ENCODE measurements at places on chromosomes 12 and 14.

DNA sequence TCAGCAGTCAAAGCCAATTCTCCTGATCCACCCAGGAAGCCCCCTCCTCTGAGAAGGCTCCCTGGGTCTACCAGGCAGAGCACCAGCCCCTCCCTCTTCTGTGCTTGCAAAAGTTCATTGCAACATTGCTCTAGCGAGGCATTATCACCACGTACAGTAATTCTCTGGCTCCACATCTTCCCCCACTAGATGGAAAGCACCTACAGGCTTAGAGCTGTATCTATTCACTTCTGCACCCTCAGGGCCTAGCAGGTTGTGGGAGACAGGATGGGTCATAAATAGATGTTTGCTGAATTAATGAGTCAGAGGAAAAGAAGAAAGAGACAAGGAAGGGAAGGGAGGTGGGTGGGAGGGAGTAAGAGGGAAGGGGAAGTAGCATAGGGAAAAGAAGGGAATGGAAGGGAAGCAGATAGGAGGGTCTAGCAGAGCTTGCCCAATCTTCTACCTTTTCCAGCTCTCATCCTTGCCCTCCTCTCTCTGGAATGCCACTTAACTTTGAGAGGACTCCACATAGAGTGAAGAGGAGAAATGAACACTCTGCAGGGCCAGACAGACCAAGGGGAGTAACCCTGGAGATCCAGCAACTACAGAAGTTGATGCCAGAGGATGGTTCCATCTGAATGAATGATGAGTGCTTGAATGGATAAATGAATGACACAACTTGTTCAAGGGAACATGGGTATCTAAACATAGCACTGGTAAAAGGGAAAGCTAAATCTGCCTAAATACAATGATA lies 42.0 kb upstream of the NT5DC3 start:
- DNase-seq = no peak

DNA sequence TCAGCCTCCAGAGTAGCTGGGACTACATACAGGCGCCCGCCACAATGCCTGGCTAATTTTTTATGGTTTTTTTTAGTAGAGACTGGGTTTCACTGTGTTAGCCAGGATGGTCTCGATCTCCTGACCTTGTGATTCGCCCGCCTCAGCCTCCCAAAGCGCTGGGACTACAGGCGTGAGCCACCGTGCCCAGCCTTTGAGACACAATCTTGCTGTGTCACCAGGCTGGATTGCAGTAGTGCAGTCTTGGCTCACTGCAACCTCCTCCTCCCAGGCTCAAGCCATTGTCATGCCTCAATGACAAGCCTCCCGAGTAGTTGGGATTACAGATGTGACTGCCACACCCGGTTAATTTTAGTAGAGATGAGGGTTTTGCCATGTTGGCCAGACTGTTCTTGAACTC lies 21.3 kb upstream of the STRN3 start:
- DNase-seq = no peak

DNA sequence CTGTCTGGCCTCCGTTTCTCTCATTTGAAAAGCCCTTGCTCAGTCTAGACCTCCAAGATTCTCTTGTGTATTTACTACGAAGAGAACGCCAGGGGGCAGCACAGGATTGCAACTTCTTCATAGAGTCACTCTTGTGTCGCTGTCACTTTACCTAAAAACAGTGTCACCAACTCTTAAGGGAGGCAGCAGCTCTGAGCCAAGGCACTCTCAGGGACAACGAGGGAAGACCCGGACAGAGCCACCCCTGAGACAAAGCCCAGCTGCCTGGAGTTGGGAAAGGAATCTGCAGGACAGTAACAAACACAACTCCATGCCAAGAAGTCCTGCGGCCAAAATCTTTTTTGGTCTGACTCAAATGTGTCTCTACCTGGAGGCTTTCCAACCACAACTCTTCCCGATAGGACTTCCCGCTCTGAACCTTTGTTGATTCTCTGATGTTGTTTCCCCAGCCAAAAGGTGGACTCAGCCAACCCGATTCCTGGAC lies 9.6 kb upstream of the RPAP3 start:
- peak; percentile 83 for DNase-seq

DNA sequence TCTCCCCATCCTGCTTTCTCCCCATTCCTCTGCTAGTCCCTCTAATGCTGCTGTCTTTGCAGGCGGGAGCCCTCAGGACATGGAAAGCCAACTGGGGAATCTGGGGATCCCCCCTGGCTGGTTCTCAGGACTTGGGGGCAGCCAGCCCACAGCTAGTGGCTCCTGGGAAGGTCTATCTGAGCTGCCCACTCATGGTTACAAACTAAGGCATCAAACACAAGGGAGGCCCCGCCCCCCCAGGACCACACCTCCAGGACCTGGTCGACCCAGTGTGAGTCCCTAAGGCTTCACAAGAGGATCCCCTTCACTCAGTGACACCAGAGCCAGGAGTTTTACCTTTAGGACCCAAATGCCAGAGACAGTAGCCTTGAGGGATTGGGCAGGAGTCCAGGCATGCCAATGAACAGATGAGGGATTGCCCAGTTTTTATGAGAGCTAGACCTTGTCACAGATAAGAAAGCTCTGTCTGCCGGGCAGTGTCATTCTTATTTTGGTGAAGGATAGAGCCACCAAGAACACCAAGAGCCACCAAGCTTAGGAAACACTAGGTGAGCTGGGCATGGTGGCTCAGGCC lies 8.0 kb upstream of the CPNE6 start:
- no peak for DNase-seq

DNA sequence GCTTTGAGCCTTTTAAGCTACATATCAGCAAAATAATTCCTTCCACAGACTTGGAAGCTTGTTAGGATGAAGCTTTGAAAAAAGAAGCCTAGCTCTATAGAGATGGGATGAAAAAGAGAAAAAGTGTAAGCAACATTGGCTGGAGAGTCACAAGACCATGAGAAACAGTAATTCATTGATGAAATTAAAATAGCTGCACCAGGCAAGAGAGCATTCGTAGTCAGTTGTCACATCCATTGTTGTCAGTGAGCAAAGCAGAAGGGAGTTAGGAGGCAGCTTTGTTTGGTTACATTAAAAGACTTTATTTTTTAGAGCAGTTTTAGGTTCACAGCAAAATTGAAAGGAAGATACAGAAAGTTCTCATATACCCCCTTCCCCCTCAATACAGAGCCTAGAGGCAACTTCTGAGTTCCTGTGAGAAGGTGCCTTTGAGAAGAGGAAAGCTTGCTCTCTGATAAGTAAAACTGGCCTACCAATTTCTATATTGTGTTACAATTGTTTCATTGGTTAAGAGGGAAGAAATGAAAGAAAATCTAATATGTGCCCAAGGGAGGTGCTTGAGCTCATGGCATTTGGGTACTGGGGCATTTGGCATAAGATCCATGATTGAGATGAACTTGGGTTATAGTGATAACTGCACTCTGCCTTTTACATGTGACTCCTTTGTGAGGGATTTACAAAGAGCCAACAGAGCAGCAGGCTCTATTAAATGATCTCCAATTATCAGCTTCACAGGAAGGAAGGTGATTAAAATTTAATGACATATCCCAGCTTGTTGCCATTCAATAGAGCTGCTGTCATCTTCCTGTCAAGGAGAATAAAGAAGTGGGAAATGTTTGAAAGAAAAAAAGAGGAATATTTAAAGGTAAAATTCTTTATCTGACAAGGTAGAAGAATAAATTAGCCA lies 361.3 kb upstream of the TMTC1 start:
- DNase-seq = no peak

GRCh38 chr12:132150780-132151144 lies 6.5 kb downstream of the NOC4L start:
- DNase-seq = peak; percentile 1

DNA sequence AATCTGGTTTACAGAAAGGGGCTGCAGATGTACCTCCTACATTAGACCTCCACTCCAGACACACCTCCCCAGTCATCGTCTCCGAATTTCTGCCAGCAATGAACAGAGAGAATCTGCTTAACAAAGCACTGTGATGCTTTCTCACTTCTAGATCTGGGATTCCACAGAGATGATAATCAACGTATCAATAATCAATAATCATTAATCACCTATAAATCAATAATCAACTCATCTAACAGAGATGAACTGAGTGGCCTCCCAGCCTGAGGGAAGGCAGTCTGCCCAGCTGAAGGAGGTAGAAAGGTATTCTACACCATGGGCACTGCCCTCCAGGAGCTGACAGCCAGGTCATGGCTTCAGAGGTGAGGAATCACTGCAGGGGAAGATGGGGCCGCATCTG lies 183.2 kb downstream of the TMEM132D start:
- no peak for DNase-seq

DNA sequence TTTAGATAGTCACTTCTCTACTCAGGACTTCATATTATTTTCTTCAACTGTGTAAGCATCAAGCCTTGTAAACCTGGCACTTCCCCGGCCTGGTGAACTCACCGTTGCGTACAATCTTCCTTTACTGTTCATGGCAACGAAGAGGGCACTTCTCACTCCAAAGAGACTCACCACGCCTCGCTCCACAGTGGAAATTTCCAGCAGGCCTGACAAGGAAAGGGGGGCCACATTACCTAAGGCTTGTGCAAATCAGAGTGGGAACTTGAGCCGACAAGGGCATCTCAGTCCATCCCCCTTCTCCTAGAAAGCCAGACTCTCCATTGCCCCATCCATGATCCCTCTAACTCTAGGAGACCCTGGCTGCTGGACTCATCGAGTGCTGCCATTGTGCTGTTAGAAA lies 1.6 kb downstream of the FGF6 start:
- no peak for DNase-seq

- no peak for DNase-seq
These were observed 196.9 kb downstream of the ALG10 start for GRCh38 chr12:34219046-34219770.

DNA sequence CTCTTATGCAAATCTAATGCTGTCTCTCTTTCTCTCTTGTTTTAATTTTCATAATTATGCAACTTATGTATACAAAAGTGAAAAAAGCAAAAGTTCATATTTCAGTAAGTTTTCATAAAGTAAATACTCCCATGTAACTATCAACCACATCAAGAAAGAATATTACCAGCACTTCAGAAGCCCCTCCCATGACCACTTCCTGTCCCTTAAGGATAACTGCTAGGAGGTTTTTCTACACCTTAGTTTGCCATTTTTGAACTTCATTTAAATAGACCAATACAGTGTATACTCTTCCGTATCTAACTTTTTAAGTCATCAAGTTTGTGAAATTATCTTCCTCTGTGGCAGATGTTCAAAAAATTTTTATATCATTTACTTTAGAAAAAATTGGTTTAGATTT lies 547 bp upstream of the OR4K15 start:
- no peak for DNase-seq

DNA sequence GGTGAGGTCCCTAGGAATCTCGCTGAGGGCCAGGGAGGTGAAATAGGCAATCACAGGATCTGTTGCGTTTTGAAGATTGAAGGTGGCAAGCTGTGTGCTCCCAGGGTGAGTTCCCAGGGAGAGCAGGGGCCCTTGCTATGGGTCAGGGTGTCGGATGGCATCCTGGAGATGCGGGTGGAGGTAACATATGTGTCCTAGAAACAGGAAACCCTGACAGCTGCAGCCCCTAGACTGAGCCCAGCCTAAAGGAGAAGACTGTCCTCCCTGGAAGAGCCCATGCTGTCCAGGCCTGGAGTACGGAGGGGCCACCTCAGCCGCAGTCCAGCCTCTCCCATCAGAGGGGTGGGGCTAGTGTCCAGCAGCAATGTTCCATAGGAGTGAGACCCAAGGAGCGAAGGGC lies 194.2 kb downstream of the NTF3 start:
- no peak for DNase-seq

- peak; percentile 56 for DNase-seq
These were observed 738 bp downstream of the CKAP4 start for GRCh38 chr12:106246891-106247673.

DNA sequence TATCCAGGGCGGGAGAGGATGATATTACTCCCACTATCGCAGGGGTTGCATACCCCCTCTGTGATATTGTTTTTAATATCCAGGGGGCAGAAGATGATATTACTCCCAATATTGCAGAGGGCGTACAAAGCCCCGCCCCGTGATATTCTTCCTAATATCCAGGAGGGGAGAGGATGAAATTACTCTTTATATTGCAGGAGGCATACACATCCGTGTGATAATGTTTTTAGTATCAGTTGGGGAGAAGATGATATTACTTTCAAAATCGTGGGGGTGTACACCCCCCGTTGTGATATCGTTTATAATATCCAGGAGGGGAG lies 52.9 kb upstream of the OXA1L start:
- no peak for DNase-seq

- no peak for DNase-seq
These were observed 1086.9 kb downstream of the TMEM121 start for GRCh38 chr14:106613256-106613655.

DNA sequence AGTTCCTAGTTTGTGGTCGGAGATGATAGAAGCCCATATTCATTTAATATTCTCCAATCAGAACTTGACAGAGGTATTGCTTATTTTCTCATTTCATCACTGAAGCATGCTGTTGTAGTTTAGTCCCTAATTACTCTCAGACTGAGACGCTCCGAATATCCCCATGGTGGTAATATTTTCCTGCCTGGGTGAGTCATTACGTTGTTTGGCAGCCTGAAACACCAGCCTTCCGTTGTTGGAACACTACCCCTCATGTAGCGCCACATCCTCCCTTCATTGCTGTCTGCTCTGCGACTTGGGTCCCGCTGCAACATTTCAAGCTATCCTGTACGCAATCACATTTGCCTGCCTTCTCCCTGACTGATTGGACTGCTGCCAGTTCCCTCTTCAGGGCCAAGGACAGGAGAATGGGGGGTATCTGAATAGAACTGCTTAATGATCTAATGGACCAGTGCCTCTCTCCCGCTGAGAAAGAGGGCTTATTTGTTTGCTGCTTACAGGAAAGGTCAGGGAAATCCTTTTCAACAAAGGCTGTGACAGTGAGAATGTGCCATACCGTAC lies 369.1 kb downstream of the NPAS3 start:
- no peak for DNase-seq

DNA sequence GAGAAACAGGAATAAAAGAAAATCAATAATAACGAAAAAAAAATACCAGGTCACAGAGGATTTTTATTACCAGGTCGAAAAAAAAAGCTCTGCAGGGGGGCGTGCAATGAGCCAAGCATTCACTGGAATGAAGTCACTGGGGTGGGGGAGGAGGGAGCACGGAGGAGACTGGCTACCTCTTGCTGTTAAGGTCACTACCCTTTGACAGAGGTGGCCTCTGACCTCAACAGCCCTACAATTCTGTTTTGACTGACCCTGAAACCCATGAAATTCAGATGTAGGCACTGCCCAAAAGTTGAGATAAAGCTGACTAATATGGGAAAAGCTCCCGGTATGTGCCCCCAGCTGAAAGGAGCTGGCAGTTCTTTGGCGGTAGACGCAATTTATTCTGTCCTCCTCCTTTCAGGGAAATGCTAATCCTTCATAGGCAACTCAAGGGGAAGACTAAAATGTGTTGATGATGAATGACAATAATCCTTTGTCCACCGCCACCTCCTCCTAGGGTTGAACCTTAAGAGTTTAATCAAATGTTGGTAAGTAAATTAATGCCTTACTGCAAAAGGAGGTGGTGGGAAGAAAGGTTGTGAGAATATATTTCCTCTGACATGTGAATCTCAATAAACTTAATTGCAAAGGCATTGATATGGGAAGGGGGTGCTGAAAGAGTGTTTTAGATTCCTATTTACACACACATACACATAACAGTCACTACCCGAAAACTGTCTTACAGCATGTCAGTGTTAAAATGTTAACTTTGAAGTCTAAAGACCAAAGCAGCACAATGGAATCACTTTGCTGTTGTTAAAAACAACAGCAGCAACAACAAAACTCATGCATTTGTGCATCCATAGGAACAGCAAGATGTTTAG lies 6.3 kb upstream of the RIC8B start:
- DNase-seq = no peak

All from activated gamma-delta T cell treated with Interleukin-2 at 50 U/mL for 16 hours (primary cell).